ENCODE measurements at places on chromosomes 7 and 10.
A peak's percentile ranks its signal among the peaks of the same experiment; 100 is the strongest.

DNA sequence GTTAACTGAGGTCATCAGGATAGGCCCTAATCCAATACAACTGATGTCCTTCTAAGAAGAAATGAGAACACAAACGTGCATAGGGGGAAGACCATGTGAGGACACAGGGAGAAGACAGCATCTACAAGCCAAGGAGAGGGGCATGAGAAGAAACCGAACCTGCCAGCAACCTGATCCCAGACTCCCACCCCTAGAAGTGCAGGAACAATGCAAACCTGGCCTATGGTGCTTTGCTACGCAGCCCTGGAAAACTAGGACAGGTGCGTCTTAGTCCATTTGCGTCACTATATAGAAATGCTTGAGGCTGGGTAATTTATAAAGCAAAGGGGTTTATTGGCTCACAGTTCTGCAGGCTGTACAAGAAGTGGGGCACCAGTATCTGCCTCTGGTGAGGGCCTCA is 322.6 kb upstream of the ZNF32 start:
- no peak for DNase-seq

GRCh38 chr7:96303686-96304443 is 18.0 kb downstream of the SLC25A13 start:
- peak; percentile 52 for DNase-seq

- DNase-seq = no peak
These were observed 133.1 kb upstream of the PPP1R3A start for GRCh38 chr7:114051871-114052331.

- no peak for DNase-seq
These were observed 148.8 kb downstream of the HIBADH start for GRCh38 chr7:27513885-27514284.

- no peak for DNase-seq
These were observed 343.6 kb upstream of the MGMT start for GRCh38 chr10:129123428-129123827.

DNA sequence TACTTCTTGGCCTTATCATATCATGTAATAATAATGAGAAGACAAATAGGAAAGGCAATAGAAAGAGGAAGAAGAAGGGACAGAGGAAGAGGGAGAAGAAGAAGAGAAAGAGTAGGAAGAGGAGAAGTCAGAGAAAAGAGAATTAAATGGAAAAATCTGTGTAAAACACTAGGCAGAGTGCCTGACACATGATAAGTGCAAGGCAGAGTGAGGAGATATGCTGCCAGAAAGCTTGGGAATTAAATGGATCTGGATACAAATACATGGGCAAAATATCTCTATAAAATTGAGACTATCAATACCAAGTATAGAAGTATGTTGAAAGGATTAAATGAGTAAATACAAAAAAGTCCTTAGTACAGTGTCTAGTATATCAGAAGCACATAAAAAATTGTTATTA is 124.8 kb downstream of the CACNA2D1 start:
- no peak for DNase-seq

GRCh38 chr10:128914681-128915080 is 552.4 kb upstream of the MGMT start:
- DNase-seq = no peak

DNA sequence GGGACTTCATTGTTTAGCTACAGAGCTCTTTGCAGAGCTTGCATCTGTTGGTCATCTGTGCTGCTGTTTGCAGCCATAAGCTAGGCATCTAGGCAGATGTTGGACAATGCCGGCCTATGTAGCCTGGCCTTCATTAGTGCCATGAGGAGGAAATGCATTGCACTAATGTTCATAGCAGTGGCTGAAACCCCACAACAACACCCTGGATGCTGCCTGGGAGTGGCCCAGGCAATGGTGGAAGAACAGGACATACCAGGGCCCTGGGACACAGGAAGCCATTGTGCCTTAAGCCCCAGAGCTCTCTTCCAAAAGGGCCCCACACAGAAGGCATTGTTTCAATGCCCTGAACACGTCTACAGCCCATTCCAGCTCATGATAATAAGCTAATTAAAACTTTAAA is 131.5 kb upstream of the LYZL1 start:
- DNase-seq = no peak

DNA sequence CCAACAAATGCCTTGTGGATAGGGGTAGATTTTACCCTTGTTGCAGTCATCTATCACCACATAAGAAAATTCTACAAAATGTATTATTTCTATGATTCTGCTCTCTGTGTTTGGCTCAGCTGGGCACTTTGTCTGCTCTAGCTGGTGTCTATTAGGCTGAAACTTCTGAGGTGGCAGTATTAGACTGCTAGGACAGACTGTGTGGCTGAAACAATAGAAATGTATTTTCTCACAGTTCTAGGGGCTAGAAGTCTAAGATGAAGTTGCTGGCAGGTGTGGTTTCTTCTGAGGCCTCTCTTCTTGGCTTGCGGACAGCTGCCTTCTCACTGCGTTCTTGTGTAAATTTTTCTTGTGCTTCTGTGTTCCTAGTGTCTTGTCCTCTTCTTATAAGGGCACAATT is 1139.6 kb upstream of the LRRTM3 start:
- no peak for DNase-seq

DNA sequence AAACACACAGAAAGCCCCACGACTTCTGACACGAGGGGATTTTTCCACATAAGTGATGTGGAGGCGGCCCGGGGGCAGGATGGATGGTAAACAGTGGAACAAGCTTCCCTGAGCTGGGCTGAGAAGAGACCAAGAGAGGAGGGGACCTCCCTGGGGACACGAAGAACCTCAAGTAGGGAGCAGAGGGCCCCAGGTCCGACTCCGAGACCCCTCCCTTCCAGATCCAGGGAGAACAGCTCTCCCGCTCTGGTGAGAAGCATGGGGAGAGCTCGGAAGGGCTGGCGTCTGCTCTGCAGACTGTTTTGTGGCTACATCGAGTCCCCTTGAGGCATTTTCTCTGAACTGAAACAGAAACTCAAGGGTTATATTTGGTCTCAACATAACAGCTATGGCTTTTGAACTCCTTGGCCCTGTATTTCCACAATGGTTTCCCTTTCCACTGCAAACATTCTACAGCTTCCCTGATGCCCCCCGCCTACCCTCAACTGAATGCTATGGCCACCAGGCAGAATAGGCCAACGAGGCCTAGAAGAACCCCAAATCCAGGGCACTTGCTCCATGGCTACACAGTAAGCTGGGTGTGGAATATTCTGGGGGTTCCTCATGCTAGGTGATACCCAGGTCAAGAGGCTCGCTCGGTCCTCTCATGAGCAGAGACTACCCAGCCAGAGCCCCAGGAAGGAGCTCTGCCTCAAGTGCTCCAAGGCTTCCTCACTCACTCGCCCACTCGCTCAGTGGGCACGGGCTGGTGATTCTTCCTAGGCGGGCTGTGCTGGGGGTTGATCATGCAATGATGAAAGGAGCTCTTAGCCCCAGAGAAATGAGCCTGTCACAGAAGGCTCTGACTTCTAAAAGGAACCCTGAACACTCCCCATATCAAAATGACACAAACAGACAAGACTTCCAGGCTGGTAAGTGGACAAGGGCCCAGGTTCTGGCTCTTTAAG is 47.5 kb downstream of the FAM53B start:
- no peak for DNase-seq

DNA sequence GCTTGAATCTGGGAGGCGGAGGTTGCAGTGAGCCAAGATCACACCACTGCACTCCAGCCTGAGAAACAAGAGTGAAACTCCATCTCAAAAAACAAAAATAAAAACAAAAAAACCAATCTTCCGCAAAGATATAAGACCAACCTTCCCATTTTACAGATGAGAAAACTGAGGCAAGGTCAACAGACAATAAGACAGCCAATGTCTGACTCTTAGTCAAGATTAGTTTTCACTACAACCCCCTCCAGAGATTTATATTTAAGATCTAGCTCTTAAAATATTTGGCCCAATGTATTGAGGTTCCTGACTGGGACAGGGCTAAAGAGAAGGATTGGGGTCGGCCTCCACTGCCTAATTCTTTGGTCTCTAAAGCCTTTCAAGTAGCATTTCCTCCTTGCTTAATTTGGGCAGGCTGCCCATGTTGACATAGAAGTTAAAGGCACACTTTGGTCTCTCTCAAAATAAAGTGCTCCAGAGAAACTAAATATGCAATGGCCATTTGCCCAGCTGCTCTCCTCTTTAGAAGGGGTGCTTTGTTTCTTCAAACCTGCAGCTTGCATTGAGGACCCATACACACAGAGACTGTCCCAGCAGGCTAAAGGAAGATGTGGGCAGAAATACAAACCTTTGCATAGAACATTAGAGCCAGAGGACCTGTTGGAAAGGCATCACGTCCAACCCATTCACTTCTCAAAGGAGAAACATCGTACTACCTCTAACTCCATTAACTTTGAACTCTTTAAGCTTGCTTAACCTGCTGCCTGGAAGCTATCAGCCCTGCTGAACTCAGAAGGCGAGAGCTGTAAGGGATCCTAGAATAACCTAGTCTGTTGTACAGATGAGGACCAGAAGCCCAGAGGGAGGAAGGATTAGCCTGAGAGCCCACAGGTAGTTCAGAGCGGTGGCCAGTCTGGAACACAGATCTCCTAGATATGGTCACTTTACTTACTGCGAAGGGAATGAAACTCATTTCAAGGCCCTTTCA is 3.9 kb downstream of the TECTB start:
- DNase-seq = no peak

DNA sequence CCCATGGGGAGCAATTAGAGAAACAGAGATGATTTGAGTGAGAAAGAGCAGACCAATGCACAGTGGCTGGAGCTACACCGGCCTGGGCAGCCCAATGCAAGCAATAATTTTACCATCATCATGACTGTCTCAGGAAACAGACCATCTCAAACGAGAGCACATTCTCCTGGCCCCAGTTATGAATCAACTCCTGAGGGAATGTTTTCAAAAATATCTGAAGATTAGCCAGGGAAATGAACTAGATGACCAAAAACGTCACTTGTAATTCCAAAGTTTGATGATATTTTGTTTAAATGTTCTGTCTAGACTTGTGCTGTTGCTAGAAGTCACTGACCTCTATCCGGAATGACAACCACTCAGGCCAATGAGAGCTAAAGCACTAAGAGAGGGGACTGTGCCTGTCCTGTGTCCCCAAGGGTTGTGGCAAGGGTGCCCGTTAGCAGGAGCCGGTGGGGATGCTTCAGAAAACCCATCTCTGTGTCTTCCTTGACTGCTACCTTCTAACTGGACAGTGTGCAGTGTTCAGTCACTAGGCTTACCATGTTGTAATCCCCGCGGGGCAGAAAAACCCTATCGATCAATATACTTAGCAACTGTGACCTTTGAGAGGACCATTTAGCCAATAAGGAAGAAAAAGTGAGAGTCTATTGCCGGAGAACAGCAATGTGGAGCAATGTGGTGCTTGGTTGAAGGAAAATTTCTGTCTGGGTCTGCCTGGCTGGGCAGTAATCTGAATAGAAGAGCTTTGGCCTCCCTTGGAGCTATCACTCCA is 202.4 kb downstream of the ADAM12 start:
- DNase-seq = no peak

GRCh38 chr7:28211006-28211405 is 30.4 kb upstream of the JAZF1 start:
- no peak for DNase-seq

DNA sequence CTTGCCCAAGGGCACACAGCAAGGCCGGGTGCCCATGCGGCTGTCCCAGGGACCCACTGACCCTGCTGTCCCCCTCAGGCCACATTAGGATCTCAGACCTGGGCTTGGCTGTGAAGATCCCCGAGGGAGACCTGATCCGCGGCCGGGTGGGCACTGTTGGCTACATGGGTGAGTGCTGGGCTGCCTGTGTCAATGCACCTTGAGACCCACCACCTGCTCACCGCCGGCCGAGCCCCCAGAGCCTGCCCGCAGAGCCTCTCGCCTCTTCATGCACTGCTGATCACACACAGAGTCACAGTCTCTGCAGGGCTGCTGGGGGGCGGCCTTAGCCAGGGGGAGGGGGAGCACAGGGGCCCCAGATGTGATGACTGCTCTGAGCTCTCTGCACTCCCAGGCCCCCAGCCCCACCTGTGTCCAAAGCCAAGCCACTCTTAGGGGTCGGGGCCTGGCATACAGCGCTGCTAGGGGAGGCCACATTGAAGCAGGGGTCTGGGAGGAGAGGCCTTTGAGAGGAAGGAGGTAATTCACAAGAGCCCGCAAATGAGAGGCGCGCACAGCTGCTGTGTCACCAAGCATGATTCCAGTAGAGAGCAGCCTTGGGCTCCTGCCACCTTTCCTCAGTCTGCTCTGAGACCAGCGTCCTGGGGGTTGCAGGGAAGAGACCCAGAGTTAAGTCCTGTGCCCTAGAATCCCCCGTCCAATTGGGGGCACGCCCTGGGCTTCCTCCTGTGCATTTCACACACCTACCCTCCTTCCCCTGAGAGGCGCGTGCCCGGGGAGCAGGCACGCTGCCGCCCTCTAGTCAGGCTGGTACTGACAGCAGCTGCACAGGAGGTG is 100.4 kb downstream of the RGS10 start:
- no peak for DNase-seq

DNA sequence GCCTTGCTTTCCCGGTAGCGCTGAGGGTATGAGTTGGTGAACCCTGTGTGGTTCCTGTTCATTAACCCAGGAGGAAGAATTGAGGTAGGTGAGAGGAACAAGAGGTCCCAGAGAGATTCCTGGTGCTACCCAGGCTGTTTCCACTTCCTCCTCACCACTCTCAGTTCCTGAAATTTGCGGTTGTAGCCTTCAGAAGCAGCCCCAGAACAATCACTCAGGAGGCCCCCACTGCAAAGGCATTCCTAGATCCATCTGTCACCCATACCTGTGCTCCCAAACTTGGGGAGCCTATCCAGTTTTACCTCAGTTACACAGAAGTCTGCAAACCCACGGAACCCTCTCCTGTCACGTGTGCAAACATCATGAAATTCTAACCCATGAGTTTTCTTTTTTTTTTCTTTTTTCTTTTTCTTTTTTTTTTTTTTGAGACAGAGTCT is 9.0 kb upstream of the PIP4K2A start:
- DNase-seq = no peak

- no peak for DNase-seq
These were observed 115.8 kb downstream of the SEMA3D start for GRCh38 chr7:85070967-85071628.

- no peak for DNase-seq
These were observed 5.7 kb downstream of the ANLN start for GRCh38 chr7:36395171-36395894.

DNA sequence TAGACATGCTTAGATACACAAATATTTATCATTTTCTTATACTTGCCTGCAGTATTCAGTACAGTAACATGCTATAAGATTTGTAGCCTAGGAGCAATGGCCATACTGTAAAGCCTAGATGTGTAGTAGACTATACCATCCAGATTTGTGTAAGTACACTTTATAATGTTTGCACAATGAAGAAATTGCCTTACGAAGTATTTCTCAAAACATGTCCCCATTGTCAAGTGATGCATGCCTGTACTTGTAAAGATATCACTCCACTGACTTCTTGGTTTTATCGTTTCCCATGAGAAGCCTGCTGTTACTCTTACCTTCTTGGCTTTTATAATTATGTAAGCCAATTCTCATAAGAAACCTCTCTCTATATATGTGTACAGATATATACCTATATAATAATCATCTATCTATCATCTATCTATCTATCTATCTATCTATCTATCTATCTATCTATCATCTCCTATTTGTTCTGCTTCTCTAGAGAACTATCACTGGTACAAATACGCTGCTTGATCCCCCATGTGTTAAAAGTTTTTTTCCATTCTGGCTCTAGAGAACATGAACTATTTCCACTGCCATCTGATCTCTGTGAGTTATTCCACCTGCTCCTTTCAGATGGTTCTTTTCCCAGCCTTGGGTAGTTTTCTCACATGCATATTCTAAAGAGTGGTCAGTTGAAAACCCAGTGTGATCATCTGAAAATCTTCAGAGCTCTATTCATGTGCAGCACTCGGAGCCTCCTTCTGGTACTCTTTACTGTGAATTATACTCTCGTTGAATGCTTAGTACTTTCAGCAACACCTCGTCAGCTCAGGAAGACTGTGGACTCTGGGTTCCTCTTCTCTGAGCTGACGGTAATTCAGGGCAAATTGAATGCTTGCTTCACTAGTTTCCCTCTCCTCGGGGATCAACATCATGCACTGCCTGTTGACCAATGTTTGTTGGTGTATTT is 14.5 kb upstream of the VCL start:
- no peak for DNase-seq
